ENCODE measurements at places on chromosomes 6 and 20.

- DNase-seq, result no peak
These were observed 243.5 kb downstream of the CDKAL1 start for GRCh38 chr6:20777801-20778200.

DNA sequence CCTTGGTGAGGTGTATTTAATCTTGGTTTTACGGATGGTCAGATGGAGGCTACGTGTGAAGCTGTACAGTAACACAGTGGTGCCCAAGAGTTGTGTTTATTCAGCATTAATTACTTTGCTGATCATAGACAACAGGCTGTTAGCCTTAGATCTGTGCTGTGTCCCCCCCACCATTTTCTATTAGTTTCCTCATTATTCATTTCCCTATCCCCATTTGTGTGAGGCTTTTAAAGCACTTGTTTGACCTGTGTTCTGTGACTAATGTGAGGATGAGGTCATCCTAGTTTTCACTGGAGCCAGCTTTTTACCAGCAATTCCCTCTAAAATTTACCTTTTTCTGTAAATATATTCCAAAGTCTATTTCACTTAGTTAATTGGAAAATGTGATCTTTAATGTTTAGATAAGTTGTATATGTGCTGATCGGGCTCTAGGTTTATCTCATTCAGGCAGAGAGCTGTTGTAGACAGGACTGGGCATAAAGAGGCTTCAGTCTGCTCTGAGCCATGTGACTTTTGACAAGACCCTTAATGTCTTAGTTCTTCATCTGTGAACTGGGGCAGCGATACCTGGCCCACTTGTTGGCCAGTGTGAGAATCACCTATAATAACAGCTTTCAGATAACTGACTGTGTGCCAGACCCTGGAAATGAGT, 8.4 kb downstream of the MAPRE1 start:
- DNase-seq, result no peak

DNA sequence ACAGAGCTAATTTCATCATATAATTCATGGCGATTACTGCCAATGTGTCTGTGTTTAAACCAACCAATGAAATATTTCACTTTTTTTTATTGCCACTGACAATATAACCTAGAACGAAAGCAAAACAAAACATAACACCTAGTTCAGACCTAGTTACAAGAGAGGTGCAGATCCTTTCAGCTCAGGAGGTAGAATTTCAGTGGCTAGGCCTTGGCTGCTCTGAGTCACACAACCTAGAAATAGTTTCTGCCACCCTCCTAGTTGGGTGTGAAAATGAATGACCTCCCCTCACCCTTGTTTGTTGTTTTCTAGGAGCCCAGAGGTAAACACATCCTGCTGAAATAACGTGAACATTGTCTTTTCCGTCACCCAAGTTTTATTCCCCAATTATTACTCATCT, 356.3 kb downstream of the HTR1B start:
- DNase-seq, result no peak

DNA sequence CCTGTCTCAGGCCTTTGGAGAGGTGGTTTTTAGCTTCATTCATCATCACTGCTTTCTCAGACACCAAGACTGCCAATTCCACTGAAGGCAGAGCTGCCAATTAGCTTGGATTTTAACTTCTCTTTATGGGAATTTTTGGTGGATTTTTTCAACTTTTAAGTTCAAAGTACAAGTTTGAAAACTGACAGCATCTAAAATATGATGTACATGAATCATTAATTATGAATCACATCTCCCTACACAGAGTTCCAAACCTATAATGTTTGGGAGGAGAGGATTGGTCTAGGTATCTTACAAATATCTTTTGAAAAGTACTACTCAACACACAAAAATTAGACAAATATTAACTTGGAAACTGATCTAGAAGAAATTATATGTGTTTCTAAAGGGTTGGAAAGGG, 25.5 kb downstream of the CNKSR3 start:
- DNase-seq, result no peak

GRCh38 chr6:108903796-108904195, 55.6 kb downstream of the ARMC2 start:
- no peak for DNase-seq

DNA sequence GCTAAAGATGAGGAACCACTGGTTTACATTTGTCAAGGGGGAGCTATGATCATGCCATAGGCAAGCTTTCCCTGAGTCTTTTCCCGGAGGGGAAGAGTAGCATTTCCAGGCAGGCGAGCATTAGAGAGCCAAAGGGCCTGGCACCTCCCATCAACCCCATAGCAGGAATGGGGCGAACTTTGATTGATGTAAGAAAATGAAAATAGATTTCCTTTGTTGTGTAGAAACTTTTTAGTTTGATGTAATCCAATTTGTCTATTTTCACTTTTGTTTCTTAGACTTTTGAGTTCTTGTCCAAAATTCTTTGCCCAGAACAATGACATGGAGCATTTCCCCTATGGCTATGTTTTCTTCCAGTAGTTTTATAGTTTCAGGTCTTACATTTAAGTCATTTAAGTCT, 85.2 kb downstream of the CDH26 start:
- DNase-seq, result no peak

- DNase-seq, result no peak
These were observed 52.9 kb upstream of the FABP7 start for GRCh38 chr6:122726649-122727048.

GRCh38 chr6:45076217-45076930, 251.8 kb upstream of the RUNX2 start:
- DNase-seq, result peak; percentile 36

- DNase-seq, result no peak
These were observed 8.8 kb downstream of the DNPH1 start for GRCh38 chr6:43220439-43220951.

DNA sequence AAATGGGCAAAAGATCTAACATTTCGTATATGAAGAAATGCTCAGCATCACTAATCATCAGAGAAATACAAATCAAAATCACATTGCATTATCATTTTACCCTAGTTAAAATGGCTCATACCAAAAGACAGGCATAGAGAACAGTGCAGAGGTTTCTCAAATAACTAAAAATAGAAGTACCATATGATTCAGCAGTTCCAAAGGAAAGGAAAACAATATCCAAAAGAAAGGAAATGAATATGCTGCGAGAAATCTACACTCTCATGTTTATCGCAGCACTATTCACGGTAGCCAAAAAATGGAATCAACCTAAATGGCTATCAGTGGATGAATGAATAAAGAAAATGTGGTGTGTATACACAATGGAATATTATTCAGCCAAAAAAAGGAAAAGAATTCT, 63.5 kb downstream of the VTA1 start:
- DNase-seq, result no peak

- no peak for DNase-seq
These were observed 1.5 kb upstream of the ERVFRD-1 start for GRCh38 chr6:11113038-11113437.

- DNase-seq, result no peak
These were observed 129.5 kb downstream of the NFATC2 start for GRCh38 chr20:51412951-51413481.

DNA sequence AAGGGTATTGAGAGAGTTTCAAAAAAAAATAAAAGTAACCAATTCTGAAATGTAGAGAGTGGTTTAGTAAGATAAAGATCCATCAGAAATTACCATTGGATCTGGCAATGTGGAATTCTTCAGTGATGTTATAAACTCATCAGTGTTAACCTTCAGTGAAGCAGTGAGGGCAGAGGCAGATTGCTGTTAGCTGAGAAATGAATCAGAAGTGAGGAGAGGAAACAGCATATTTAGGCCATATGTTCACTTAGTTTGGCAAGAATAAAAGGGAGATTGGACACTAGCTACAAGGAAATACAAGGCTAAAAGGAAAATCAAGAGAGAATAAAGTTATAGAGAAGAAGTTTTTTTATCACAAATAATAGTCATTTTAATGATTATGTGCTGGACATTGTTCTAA, 9.6 kb downstream of the KCNQ5 start:
- no peak for DNase-seq

- peak; percentile 49 for DNase-seq
These were observed 24.2 kb downstream of the RBM24 start for GRCh38 chr6:17305219-17306001.

GRCh38 chr6:110705543-110705942, 109.7 kb downstream of the CDK19 start:
- no peak for DNase-seq

DNA sequence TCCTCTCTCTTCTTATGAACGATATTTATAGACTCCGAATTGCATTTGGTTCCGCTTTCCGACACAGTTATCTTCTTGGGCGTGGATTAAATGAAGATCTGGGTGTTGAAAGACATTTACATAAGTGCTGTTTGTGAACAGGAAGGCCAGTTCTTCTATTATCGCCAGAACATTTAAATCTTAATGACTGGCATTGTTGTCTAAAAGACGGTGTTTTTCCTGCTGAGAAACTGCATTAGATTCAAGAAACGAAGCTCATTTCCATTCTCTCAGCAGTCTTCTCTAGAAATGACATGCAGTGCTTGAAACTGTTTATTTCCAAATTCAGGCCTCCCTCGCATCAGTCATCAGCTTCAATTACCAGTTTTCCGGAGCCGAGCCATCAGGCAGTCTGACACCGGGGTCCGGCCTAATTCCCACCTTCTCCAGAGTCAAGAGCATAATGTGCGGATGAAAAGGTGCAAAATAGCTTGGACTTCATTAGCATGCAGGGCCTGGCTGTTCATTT, 16.0 kb downstream of the LINC00237 start:
- DNase-seq, result no peak

GRCh38 chr6:141551318-141551717, 581.4 kb upstream of the GJE1 start:
- no peak for DNase-seq

DNA sequence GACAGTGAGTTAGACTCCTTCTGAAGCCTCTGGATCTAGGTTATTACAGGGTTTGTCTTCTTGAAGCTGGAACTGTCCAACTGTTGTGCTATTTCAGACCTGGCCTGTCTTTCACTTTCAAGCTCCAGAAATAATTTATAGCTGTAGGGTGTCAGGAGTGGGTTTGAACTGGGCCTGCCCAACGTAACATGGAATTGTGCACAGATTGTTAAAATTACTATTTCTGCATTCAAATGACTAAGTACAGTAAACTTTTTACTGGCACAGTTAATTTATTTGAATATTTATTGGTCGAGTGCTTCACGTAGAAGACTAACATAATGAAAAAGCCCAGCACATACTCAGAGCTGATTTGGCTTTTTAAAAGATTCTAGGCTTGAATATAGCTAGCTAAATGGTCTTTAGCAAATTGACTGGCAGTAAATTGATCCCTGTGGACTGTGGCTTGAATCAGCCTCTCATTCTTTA, 74.3 kb downstream of the ARID1B start:
- DNase-seq, result no peak

- no peak for DNase-seq
These were observed 126.5 kb downstream of the UTRN start for GRCh38 chr6:144411531-144412165.

DNA sequence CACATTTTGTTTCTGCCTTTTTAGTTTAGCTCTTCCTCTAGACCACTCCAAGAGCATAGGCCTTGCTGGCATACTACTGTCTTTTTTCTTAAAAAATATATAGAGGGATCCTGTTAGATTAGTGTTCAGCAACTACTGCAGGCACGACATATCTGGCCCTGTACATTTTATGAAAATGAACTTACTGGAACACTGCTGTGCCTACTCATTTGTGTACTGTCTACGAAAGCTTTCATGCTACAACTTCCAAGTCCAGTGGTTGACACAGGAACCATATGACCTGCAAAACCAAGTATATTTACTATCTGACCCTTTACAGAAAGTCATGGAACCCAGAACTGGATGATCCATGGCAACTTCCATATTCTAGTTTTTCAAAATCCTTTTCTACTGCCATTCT, 66.6 kb upstream of the SPTLC3 start:
- no peak for DNase-seq

DNA sequence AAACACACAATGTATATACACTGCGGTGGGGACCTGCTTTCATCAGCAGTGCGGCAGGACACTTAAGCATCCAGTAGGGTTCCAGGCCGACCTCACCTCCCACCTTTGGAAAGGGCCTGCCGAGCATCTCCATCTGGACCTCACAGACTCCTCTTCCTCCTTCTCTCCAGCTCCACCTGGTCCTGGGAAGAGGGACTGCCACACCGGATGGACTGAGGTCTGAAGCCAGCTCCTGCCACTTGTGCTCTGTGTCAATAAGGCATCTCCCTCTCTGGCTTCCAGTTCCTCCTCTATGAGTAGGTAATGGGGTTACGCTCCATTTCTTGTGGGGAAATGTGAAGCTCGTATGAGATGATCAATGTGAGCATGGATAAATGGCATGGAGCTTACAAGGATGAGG, 19.1 kb upstream of the NNAT start:
- DNase-seq, result no peak

- no peak for DNase-seq
These were observed 72.7 kb downstream of the QRSL1 start for GRCh38 chr6:106702046-106702445.

GRCh38 chr20:37901240-37901639, 1.7 kb upstream of the VSTM2L start:
- DNase-seq, result no peak

DNA sequence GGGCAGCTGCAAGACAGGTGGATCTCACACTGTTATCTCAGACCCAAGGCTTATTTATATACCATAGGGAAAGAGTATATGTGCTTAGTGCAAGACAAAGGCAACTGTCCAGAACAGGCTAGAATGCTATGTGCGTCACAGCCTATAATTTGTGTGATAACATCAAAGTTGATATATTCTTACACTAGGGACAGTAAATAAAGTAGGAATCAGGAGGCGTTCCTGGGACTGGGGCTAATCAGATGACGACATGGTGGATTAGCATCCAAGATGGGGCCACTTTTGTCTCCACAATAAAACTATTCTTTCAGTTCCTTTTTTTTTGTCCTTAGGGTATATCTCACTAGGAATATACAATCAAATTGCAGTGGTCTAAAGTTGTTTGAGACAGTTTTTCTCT, 54.9 kb upstream of the IER3 start:
- no peak for DNase-seq

DNA sequence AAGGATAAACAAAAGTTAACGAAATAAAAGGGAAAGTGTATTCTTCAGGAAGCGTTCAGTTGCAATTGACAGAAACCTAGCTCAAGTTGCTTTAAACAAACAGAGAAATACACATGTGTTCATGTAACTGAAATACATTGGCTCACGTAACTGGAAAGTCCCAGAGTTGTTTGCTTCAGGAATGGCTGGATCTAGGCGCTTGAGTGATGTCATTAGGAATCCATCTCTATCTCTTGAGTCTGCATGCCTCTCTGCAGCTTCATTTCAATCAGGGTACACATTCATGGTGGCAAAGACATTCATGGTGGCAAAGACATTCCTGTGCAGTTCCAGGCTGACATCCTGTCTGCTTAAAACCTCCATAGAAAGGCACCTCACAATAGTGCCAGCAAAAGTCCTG, 45.4 kb upstream of the EYA2 start:
- no peak for DNase-seq

- DNase-seq, result no peak
These were observed 301.2 kb downstream of the ADGRG6 start for GRCh38 chr6:142602972-142603371.

DNA sequence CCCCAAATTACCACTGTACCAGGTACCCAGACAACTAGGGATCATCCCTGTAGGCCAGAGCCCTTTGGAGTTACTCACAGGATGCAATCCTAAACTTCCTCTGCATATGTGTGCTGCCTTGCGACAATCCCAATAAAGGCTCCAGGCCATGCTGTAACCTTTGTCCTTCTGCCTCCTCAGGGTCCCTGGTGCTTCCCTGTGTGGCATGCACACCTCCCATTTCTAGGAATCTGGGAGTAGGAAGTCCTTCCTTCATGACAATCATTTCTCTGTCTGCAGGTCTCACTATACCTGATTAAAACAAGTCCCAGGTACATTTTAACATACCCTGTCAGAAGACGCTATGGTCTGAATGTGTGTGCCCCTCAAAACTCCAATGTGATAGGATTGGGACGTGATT, 37.0 kb upstream of the MCUR1 start:
- no peak for DNase-seq

- DNase-seq, result no peak
These were observed 19.6 kb upstream of the RREB1 start for GRCh38 chr6:7088076-7088742.
